Suprapubic skin (tissue), 4 donors: ENCODE measurements at places on chromosomes 6 and 20.

GRCh38 chr6:115932481-115932880 lies 128.2 kb downstream of the FRK start:
- H3K4me1 ChIP-seq, result no peaks in the 10 kb centered on the region
- H3K4me3 ChIP-seq, result no peak overlapping the region
- DNase-seq, result no peak
- H3K27ac ChIP-seq, result no peak overlapping the region
- no peaks in the 10 kb centered on the region for H3K36me3 ChIP-seq

GRCh38 chr6:50353603-50354002 lies 303.9 kb upstream of the DEFB112 start:
- H3K4me1 ChIP-seq, result no peaks in the 10 kb centered on the region
- H3K36me3 ChIP-seq, result no peaks in the 10 kb centered on the region
- H3K27ac ChIP-seq, result no peak overlapping the region
- no peaks in the 10 kb centered on the region for H3K27me3 ChIP-seq

DNA sequence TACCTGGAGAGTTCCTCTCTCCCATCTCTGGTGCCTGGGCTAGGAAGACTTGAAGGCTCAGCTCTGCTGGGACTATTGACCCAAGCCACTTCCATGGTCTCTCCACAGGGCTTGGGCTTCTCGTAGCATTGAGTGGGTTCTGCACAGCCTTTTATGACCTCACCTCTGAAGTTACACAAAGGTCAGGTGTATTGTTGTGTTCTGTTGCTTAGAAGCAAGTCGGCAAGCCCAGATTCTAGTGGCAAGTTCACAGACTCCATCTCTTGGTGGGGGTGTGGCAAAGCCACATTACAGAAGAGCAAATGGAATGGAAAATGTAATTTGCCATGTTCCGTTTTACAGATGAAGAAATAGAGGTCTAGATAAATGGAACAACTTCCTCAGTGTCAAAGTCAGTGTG lies 13.5 kb downstream of the BPI start:
- no peaks in the 10 kb centered on the region for H3K4me1 ChIP-seq
- no peak overlapping the region for H3K27ac ChIP-seq
- H3K27me3 ChIP-seq, result peaks cover 12% of the 10 kb centered on the region
- no peak overlapping the region for H3K4me3 ChIP-seq

DNA sequence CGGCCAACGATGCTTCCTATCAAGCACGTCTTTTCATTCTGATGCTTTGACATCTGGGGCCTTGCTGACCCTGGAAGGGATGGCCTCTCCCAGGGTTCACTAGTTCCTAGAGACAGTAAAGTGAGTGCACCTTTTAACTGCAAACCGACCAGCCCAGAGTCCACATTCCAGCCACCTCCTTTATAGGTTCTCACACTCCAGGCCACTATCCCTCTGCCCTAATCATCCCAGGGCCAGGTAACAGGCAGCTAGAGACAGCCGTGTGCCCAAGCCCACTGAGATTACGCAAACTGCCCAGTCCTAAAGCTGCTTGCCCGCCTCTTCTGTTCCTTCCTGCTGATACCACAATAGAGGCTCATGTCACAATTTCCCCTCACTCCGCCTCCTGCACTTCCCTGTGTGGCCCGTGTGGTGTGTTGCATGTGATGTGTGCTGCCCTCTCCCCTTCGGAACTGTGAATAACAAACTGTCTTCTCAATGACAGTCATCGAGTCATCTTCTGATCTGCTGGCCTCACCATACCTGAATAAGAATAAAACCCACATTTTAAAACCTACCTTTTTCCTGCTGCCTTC lies 123.7 kb upstream of the EXOC2 start:
- DNase-seq, result no peak
- no peak overlapping the region for H3K4me3 ChIP-seq
- H3K4me1 ChIP-seq, result peaks cover 5% of the 10 kb centered on the region

- H3K4me1 ChIP-seq, result no peaks in the 10 kb centered on the region
- H3K27me3 ChIP-seq, result no peaks in the 10 kb centered on the region
- peak overlapping the region; percentile 23 for H3K27ac ChIP-seq
These were observed 86.9 kb downstream of the PXDC1 start for GRCh38 chr6:3664625-3665041.

DNA sequence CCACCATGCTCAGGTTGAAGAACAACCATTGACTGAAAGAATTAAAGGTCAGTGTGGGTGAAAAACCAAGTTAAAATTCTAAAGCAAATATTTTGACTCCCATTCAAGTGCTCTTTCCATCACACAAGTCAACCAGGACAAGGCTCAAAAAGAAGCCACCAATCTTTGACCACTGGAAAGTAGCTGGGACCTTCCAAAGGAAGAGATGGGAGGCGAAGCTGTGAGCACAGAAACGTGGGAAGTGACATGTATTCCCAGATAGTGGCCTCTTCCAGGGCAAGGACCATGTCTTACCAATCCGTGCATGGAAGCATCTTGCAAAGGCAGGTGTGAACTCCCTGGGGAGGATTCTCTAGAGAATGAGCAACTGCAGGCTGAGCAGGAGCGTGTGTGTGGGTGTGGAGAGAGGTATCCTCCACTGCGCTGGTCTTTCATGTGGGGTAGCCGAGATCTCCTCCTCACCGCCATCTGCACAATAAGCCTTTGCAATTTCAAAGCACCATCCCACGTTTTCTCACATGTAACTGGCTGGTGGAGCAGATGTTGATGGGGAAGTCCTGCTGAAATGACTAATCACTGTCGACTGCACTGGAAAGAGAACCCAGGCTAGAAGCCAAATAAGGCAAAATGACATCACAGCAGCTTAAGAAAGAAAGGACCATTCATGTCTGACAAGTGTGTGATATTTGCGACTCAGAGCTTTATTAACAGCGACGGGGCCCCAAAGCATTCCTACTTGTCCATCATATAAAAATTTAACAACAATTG lies 189.4 kb upstream of the RREB1 start:
- no peak overlapping the region for H3K27ac ChIP-seq
- no peaks in the 10 kb centered on the region for H3K27me3 ChIP-seq
- no peak overlapping the region for H3K4me3 ChIP-seq
- DNase-seq, result no peak

DNA sequence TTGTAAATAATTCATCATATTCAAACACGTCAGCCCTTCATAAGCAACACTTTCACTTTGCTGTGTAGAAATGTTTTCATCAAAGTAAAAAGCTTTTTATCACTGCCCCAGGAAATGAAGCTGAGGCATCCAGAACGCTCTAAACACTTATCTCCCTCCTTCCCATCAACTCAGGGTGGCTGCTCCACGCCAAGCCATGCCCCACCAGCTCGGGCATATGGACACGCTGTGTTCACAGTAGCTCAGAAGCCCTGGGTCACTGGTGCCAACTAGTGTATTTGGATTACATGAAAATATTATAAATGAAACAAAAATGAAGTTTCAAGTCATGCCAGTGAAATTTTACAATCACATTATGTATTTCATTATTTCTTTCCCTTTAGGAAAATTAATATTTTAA lies 10.3 kb downstream of the PDE10A start:
- no peak overlapping the region for H3K4me3 ChIP-seq
- H3K27ac ChIP-seq, result no peak overlapping the region
- H3K27me3 ChIP-seq, result peaks cover 6% of the 10 kb centered on the region
- H3K4me1 ChIP-seq, result no peaks in the 10 kb centered on the region
- H3K36me3 ChIP-seq, result no peaks in the 10 kb centered on the region
- DNase-seq, result no peak

GRCh38 chr6:89281779-89282246 lies 33.3 kb downstream of the GABRR2 start:
- H3K27me3 ChIP-seq, result no peaks in the 10 kb centered on the region
- H3K4me3 ChIP-seq, result no peak overlapping the region
- no peak for DNase-seq
- H3K27ac ChIP-seq, result no peak overlapping the region

- no peaks in the 10 kb centered on the region for H3K4me1 ChIP-seq
- H3K36me3 ChIP-seq, result no peaks in the 10 kb centered on the region
- DNase-seq, result no peak
- H3K4me3 ChIP-seq, result no peak overlapping the region
- H3K27ac ChIP-seq, result no peak overlapping the region
- H3K27me3 ChIP-seq, result peaks cover 6% of the 10 kb centered on the region
These were observed 97.7 kb downstream of the PSMB1 start for GRCh38 chr6:170455335-170455979.

GRCh38 chr20:44970243-44970757 lies 4.0 kb downstream of the STK4 start:
- no peak overlapping the region for H3K4me3 ChIP-seq
- DNase-seq, result no peak
- no peak overlapping the region for H3K27ac ChIP-seq
- H3K36me3 ChIP-seq, result peaks cover 32% of the 10 kb centered on the region

DNA sequence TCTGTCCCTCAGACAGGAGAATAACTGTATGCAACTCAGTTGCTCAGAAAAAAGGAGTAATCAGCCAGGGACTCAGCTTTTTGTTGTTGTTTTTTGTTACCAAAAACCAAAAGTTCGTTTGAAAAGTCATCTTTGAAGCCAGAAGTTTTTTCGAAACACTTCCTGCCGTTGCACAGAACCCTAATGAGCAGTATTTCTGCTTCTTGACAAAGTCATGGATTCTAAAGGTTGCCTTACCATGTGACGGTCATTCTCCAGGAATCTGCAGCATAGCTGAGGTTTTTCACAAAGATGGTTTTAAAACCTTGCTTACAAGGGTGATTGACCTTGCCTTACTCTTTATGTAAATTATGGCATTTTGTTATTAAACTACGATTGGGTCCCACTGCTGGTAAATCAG lies 1.9 kb downstream of the RAB32 start:
- no peaks in the 10 kb centered on the region for H3K27me3 ChIP-seq
- no peaks in the 10 kb centered on the region for H3K36me3 ChIP-seq
- peaks cover 43% of the 10 kb centered on the region for H3K4me1 ChIP-seq
- H3K27ac ChIP-seq, result peak overlapping the region; percentile 98
- no peak for DNase-seq
- peak overlapping the region; percentile 76 for H3K4me3 ChIP-seq

- DNase-seq, result peak; percentile 81
- no peaks in the 10 kb centered on the region for H3K36me3 ChIP-seq
- H3K4me3 ChIP-seq, result no peak overlapping the region
- H3K27me3 ChIP-seq, result no peaks in the 10 kb centered on the region
- H3K27ac ChIP-seq, result peak overlapping the region; percentile 81
- H3K4me1 ChIP-seq, result peaks cover 62% of the 10 kb centered on the region
These were observed 2.8 kb downstream of the RAET1E start for GRCh38 chr6:149895048-149895590.

DNA sequence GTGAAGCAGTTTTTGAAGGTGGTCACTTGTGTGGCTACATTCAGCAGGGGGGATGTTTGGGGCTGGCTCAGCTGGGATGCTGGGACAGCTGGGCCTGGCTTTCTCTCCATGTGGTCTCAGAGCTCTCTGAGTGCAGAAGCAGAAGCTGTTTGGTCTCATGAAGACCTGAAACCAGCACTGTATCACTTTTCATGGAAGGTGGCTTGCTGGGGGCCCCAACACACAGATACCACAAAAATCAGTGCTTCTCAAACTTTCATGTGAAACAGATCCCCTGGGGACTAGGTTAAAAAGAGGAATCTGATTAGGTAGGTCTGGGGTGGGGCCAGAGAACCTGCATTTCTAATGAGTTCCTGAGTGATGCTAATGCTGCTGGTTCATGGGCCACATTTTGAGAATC lies 347.3 kb downstream of the DHX35 start:
- no peak overlapping the region for H3K27ac ChIP-seq
- no peaks in the 10 kb centered on the region for H3K27me3 ChIP-seq
- DNase-seq, result no peak
- H3K4me1 ChIP-seq, result peaks cover 6% of the 10 kb centered on the region
- no peaks in the 10 kb centered on the region for H3K36me3 ChIP-seq
- H3K4me3 ChIP-seq, result no peak overlapping the region

DNA sequence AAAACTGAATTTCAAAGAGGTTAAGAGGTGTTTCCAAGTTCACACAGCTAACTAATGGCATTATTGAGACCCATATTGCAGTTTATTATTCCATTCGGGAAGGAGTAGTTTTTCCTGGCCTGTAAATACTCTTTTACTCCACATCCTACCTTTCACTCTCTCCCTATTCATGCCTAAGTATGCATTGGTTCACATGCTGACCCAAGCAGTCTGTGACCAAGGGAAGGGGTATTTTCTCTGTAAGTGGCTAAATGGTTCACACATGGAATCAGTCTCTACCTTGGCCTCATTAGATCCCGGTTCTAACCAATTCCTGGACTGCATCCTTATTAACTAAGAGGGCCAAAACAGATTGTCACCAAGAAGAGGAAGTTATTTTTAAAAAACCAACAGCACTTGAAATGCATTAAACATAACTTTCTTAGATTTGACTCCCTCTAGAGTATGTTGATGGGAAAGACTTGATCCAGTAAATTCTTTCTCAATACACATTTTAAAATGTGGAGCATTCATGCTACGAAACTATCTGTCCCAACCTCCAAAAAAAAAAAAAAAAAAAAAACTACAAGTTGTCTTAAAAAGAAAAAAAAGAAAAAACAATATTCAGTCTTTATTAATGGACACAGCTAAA lies 17.8 kb upstream of the RSPO3 start:
- DNase-seq, result no peak
- no peak overlapping the region for H3K27ac ChIP-seq
- H3K4me3 ChIP-seq, result no peak overlapping the region
- no peaks in the 10 kb centered on the region for H3K27me3 ChIP-seq

DNA sequence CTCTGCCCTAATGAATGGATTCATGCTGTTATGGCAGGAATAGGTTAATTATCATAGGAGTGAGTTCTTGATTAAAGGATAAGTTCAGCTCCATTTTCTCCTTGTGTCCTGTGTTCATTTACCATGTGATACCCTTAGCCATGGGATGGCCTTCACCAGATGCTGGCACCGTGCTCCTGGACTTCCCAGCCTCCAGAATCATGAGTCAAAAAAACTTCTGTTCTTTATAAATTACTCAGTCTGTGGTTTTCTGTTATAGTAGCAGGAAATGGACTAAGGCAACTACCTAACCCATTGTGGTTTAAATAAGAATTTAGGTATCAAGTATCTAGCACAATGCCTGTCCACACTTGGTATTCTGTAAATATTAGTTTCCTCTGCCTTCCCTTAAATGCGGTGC lies 223.5 kb downstream of the MEI4 start:
- DNase-seq, result no peak
- H3K4me1 ChIP-seq, result no peaks in the 10 kb centered on the region
- no peak overlapping the region for H3K4me3 ChIP-seq
- no peaks in the 10 kb centered on the region for H3K27me3 ChIP-seq
- H3K36me3 ChIP-seq, result no peaks in the 10 kb centered on the region

DNA sequence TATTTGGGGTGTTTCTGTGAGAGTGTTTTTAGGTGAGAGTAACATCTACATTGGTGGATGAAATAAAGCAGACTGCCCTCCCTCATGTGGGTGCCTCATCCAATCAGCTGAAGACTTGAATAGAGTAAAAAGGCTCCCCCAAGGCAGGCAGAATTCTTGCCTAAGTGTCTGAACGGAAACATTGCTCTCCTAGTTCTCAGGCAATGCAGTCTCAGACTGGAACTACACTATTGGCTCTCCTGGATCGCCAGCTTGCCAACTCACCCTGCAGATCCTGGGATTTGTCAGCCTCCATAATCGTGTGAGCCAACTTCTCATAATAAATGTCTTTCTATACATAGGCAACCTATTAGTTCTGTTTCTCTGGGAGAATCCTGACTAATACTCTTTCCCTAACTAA lies 5.5 kb upstream of the TMEM170B start:
- H3K4me3 ChIP-seq, result no peak overlapping the region
- H3K4me1 ChIP-seq, result peaks cover 7% of the 10 kb centered on the region
- H3K27ac ChIP-seq, result no peak overlapping the region
- H3K36me3 ChIP-seq, result no peaks in the 10 kb centered on the region
